ENCODE measurements at places on chromosomes 5 and 9.

GRCh38 chr5:1002836-1003235, 5.8 kb upstream of the NKD2 start:
- no peak for DNase-seq

DNA sequence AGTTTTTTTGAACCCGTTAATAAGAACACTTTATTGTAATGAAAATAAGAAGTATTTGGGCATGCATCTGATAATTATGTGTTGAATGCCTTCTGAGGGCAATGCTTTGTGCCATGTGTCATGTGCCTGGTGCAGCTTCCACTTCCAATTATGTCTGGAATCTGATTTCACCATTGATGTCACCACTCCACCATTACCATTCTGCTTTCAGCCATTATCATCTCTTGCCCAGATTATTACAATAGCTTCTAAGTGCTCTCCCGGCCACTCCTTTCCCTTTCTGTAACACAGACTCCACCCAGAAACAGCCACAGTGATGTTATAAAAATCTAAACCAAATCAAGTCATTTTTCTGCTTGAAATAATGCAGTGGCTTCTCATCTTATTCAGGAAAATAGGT, 171.7 kb downstream of the C9orf152 start:
- peak; percentile 74 for DNase-seq

- no peak for DNase-seq
Observed at GRCh38 chr5:66603164-66603563, 7.0 kb downstream of the MAST4 start.

GRCh38 chr5:67465537-67466207, 269.1 kb upstream of the CD180 start:
- no peak for DNase-seq

DNA sequence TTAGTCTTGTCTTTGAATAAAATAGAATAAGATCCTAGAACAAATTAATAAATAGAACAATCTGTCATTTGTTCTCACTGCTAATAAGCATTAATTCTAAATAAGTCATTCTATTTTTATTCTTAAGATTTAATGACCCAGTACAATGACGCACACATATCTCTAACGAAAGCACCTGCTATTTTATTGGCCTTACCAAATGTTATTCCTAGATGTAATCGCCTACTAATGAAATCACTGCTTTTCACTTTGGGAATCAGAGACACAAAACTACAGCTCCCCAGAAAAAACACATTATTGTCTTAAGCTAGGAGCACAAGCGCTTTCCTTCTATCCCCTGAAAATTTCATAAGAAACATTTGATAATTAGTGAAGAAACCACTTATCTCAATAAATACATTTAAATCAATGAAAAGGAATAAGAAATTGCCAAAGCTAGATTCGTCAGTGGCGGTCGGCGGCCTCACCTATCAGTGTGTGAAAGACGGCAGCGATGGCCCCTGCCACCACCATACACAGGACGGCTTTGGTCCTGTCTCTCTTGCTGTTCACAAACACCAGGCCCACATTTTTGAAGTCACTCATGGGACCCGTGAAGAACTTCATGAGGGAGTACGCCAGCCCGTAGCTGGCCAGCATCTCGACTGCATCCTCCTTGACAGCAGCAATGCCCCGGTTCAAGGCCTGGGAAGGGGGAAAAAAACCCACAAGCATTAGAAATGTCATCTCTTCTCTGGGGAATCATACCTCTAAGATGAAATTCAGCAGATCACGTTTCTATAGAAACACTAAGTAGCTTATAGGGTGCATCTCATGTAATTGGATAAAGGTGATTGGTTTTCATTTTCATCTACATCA, 102.8 kb downstream of the ANKH start:
- no peak for DNase-seq

DNA sequence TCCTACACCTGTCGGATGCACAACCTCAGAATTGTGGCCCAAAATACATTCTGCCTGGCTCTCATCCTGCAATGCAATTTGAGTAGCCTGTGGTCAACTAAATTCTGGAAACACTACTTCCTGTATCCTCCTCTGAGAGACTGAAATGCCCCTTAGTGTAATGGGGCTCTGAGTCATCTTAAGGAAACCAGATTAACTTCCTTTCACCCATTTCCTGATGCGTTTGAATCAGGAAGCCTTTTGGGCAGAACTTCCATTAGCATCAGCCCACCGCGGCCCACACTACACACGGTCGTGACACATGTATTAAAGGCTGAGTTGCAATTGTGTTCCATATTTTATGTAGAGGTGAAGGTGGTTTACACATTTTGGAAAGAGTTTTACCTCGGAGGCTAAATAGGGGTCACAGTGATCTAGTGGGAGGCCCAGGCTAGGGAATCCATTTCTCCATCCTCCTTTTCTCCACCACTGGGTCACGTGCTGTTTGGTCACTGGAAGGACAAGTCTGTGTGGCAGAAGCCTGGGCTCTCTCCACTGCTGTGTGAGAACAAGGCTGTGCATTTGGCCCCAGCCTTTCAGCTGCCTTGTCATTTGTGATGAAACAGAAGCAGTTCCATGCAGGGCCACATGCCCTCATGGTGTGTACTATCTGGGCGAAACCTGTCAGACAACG, 55.9 kb downstream of the DAP start:
- peak; percentile 52 for DNase-seq

GRCh38 chr5:101637599-101637998, 658.5 kb downstream of the SLCO4C1 start:
- no peak for DNase-seq

- no peak for DNase-seq
Observed at GRCh38 chr5:135600971-135601381, 22.2 kb upstream of the CXCL14 start.

DNA sequence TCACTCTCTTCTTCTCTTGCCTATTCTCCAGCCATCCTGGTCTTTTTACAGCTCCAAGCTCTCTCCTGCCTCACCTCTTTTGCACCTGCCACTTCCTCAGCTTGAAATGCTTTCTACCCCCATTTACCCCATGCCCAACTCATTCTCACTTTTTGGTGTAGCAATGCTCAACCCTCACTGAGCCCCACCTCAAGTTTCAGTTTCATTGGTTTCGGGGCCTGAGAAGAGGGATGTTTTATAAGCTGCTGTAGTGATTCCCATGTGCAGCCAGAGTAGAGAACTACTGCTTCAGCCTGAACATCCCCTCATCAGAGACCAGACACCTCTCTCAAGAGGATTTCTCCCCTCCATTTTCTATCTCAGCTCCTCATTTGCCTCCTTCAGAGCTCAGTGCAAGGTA, 45.2 kb upstream of the FYB1 start:
- no peak for DNase-seq

DNA sequence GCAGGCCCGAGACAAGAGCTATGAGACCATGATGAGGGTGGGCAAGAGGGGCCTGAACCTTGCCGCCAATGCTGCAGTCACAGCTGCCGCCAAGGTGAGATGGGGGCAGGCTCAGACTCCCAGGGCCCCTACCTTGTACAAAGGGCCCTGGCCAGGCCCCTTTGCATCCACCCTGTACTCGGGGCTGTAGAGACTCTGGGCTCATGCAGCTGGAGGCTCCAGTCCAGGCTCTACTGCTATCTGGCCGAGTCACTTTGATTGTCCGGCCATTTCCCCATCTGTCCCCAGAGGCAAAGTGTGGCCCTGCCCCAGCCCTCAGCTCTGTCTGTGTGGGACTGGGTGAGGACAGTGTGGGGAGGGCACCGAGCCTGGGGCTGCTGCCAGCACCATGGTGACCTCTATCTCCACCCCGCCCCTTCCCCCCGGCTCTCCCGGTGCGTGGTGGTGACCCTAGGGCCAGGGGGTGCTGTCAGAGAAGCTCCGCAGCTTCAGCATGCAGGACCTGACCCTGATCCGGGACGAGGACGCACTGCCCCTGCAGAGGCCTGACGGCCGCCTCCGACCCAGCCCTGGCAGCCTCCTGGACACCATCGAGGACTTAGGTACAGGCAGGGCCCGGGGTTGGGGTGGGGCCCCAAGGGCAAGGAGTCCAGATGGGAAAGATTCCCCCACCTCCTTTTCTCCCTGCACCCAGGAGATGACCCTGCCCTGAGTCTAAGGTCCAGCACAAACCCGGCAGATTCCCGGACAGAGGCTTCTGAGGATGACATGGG, 6.1 kb downstream of the REEP2 start:
- DNase-seq = no peak

DNA sequence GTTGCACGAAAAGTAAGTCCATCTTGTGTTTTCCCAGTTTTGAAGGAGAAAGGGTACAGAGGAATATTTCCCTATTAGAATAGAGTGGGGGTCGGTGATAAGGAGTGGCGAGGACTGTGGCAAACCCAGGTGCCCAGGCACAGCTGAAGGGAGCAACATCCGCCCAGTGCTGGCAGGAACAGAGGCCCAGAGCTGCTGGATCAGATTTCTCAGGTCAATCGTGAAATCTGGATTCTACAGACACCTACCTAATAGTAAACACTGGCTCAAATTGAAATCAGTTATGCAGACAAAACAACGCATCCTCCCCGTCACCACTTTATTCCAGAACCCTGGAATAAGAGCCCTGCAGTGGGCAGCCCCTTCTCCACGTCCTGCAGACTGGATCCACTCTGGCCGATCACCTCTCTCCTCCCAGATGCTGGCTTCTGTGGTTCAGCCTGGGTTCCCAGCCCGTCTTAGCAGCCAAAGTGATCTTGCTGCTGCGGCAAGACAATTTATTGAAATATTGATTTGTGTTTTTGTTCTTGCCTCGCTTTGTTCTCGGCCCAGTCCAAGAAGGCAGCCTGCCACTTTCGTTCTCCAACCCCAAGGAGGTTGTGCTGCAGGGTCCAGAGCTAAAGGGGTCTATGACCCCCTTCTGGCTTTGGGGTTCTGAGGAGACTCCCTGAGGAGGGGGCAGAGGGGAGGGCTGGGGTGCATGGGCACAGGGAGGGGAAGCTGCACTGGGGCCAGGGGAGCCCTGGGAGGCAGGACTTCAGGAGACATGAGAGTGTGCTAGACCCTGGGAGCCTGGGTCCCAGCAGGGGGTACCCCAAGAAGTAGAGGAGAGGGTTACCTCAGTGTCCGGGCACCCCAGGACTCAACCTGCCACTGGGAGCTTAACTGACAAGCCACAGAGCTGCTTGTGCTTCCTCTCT, 103.3 kb downstream of the ZNF354C start:
- no peak for DNase-seq

DNA sequence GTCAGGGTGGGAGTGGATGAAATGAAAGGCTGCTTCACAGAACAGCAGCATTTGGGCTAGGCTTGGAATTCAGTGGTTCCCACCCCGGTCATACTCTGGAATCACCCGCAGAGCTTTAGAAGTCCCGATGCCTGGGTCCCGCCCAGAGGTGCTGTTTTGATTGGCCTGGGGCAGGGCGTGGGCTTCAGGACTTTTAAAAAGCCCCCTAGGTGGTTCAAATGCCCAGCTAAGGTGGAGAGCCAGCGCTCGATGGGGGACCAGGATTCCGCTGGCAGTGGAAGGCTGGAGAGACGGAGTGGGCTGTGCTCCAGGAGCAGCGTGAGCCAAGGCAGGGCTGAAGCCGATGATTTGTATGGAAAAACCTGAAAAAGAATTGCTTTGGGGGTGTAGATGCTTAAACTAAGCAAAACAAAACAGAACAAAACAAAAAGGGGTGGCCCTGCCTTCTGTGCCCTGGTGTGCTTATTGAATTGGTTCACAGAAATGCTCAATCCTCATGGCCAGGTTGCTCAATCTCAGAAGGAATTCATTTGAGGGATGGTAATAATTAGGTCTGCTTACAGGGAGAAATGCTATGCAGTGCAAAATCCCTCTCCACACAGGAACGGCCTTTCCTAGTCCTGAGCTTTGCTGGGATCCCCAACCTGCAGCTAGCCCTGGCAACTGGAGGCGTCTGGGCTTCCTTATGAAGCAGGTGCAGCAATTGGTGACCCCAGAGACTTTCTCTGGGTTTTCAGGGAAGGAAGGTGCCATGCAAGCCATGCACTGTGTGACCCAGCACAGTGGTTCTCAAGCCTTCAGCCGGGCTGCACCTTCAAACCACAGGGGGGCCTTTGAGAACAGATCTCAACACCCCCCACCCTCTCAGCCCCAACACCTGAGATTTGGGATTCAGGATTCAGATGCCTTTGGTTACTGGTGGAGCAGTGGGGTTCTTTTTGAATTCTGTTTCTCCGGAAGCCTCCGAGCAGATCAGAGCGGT, 174.0 kb upstream of the ZNF618 start:
- DNase-seq = no peak

DNA sequence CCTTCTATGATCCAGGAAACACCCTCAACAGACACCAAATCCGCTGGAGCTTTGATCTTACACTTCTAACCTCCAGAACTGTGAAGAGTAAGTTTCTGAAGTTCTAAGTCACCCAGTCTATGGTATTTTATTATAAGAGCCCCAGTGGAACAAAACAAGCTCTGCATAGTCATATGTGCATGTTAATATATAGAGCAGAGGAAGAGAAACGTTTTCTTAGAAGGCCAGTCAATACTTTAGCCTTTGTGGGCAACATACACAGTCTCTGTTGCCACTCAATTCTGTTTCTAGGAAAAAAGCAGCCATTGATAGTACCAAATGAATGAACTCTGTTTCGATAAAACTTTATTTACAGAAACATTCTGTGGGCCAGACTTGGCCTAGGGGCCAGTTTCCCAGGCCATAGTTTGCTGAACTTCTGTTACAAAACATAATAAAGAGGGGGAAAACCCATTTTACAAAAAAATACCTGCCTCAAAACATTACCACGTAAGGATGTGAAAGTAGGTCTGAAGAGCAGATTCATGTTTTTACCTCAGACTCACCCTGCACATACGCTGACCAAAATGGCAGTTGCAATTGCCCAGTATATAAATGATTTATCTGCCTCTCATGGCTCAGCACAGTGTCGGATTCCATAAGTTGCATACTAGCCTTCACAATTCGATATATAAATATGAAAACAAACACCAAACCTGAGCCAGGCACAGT, 350.5 kb downstream of the SLIT3 start:
- DNase-seq = no peak

DNA sequence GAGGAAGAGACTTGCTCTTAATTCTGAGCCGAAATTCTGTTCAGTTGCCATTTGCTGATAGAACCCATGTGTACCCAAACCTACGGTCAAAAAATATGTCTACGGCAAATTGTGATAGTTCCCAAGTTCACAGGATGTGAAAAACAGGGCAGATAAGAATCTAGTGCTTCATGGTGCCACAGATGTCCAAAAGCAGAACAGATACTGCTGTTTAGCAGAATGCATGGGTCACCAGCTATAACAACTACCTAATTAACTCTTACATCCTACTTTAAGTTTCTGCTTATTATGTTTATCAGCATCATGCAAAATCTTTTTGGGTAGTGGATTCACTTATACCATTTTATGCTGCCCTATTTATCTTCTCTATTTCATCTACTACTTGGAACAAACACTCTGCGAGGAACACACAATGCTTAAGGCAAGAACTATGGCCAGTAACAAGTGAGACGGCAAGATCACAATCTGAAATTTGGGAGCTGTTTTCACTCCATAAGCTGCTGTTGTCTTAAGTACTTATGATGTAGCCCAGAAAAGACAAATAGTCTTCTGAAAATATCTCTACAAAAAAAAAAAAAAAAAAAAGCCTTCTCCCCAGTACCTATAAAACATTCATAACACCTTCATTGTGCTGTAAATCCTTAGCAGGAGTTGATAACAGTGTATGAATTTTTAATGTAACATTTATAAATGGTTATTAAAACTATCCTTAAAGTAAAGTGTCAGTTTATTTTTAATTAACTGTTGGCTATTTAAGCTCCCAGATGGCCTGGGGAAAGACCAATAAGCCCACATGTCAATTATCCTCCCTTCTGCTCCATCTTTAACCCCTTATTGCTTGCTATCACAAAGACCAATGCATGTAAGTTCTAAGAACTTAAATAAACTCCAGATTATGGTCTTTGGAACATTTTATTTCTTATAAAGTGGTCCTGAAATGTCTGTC, 232.3 kb downstream of the TLR4 start:
- DNase-seq = no peak

Measured in foreskin melanocyte (primary cell).